ENCODE measurements at places on chromosomes 3 and 15.

DNA sequence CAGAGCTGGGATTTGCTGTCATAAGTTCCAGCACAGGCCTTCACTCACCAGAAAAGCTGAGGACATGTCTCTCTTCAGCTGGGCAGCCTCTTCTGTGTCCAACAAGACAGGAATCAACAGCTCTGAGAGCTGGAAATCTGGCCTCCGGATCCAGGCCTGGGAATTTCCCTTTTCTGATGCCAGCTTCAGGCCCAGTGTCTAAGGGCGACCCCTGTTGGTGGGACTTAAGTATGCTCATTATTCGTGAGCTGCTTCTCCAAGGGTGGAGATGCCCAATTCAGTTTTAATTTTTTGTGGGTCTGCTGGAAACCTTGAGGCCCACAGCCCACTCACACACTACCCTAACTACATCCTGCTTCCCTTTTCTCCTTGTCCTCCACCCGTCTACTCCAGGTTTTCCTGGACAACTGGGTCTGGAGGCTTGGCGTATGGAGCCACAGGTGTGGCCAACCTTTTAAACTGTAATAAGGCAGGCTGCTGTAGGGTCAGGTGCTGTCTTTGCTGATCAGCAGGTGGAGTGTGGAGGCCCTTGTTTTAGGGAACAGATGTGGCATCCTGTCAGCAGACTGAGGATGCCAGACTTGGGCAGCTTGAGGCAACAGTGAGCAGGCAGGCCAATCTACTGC lies 2.6 kb upstream of the CEMIP start:
- peak; percentile 93 for DNase-seq

- DNase-seq = peak; percentile 17
Observed at GRCh38 chr15:95693917-95694316, 636.6 kb upstream of the NR2F2 start.

DNA sequence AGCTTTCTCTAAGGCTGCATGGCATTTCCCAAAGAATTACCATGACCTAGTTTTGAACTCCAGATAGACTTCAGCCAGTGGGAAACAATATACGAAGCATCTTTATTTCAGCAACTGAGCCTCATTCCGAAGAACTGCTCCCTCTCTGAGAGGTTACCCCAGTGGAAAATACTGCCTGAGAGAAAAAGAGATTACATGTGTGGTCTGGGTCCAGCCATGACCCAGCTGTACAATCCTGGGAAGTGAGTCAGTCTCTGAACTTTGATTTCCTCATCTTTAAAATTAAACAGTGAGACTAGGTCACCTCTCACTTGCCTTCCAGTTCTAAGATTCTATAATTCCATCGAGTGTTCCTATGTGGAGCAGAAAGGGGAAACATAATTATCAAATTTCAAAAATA lies 42.4 kb downstream of the TNIK start:
- peak; percentile 80 for DNase-seq

DNA sequence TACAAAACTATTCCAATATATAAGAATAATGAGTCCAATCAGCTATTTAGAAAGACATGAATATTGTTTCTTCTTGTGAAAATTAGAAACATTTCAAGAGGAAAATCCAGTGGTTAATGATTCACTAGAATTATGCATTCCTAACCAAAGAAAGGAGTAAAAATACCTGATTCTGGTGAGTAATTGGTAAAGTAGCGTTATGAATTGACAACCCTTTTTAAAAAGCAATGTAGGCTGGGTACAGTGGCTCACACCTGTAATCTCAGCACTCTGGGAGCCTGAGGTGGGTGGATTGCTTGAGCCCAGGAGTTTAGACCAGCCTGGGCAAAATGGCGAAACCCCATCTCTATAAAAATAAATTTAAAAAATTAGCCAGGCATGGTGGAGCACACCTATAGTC lies 43.3 kb downstream of the TOPAZ1 start:
- no peak for DNase-seq

DNA sequence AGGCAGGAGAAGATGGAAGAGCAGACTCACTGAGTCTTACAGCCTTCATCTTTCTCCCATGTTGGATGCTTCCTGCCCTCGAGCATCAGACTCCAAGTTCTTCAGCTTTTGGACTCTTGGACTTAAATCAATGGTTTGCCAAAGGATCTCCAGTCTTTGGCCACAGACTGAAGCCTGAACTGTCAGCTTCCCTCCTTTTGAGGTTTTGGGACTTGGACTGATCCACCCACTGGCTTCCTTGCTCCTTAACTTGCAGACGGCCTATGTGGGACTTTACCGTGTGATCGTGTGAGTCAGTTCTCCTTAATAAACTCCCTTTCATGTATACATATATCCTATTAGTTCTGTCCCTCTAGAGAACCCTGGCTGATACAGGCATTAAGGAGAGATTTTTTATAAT lies 62.4 kb upstream of the TNIK start:
- no peak for DNase-seq

- DNase-seq = no peak
Observed at GRCh38 chr15:83118291-83118827, 10.9 kb downstream of the TM6SF1 start.

DNA sequence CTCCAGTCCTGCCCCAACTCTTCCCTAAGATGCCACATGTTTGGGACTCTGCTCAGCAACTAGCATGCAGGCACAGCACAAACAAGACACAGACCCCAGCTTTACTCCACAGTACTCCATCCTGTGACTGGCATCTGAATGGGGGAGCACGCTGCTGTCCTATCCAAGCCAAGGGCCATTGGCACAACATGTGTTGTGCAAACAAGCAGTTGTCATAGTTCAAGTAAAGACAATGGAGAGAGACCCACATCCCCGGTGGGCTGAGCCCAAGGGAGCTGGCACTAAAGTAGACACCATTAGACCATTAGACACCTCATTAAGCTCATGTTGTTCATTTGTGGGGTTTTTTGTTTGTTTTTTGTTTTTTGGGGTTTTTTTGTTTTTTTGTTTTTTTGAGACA lies 132.7 kb downstream of the CHSY1 start:
- no peak for DNase-seq

DNA sequence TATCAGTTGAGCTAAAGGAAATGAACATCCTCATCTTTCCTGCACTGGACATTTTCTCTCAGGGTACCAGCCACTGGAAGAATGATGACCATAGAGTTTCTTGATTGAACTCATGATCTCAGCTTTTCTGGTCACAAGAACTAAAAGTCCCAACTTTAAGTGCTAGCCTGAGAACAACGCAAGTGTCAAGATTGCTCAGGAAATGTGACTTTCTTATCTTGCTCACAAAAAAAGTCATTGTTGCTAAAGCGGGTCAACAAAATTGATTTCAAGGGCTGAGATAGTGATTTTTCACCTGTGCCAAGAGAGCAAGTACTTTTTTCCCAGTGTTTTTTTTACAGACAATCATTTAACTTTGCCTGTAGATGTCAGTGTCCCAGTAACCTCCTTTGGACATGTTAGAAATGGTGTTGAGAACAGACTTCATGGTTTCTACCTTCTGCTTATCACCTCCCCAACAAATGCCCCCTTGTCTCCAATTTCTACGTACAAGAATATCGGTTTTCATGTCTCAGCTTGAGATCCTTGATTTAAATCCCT lies 125.9 kb downstream of the SEMA6D start:
- no peak for DNase-seq

GRCh38 chr3:176824811-176825210 lies 372.5 kb downstream of the TBL1XR1 start:
- no peak for DNase-seq

DNA sequence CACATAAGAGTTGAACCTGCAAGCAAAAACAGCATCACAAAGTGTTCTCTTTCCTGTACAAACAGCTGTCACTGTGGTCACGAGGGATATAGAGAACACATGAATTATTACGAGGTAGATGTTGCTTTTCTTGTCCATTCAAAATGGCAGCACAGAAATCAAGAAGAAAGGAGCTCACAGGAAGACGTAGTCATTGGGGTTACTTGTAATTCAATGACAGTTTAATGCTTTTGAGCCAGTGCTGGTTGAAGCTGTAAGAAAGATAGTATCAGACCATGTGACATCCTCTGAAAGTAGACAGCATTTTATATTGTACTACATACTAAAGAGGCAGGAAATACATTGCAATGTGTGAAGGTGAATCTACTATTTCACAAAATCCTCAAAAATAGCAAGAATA lies 140.4 kb downstream of the ABI3BP start:
- no peak for DNase-seq

DNA sequence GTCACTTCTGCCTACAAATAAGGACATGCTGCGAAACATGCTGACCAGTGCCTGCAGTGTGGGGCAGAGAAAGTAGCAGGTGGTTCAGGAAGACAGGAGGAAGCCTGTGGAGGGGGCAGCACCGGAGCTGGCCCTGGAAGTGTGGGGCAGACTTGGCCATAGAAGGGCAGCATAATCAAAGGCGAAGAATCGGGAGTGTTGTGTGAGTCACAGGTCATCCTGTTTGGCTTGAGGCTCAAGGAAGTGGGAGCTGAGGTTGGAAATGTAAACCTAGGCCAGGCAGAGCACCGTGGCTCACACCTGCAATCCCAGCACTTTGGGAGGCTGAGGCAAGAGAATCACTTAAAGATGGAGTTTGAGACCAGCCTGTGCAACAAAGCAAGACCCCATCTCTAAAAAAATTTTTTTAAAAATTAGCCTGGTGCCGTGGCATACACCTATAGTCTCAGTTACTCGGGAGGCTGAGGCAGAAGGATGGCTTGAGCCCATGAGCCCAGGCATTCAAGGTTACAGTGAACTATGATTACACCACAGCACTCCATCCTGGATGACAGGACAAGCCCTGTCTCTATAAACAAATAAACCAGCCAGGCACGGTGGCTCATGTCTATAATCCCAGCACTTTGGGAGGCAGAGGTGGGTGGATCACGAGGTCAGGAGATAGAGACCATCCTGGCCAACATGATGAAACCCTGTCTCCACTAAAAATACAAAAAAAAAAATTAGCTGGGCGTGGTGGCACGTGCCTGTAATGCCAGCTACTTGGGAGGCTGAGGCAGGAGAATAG lies 54.0 kb downstream of the FAM43A start:
- no peak for DNase-seq

- no peak for DNase-seq
Observed at GRCh38 chr3:64216274-64217147, 8.8 kb downstream of the PRICKLE2 start.

- no peak for DNase-seq
Observed at GRCh38 chr3:159632128-159632527, 356.5 kb upstream of the IL12A start.

DNA sequence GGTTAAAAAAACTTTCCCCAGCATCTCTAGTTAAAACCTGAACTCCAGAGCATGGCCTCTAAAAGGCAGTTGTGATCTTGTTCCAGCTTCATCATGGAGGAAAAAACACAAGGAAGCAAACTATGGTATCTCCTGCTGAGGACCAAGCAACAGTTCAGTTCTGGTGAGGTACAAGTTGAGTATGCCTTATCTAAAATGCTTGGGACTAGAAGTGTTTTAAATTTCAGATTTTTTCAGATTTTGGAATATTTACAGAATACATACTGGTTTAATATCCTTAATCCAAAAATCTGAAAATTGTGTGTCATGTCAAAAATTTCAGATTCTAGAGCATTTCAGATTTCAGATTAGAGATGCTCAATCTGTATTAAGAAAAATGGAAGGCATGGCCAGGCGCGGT lies 9.7 kb downstream of the DBR1 start:
- no peak for DNase-seq

DNA sequence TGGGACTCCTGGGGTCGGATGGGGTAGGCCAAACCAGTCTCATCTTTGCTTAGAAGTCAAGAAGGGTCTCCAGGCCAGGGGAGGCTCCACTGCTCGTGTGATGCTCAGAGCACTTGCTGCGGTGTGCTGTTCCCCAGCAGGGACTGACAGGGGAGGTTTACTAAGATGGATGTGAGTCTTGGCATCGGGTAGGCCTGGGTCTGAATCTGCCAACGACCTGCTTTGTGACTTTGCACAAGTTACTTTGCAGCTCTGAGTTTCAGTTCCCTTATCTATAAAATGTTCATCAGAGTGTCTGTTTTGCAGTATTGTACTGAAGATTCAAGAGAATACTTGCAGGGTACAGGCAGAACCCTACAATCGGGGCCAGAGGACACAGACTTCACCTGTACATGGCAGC lies 17.3 kb upstream of the CDCP1 start:
- no peak for DNase-seq

DNA sequence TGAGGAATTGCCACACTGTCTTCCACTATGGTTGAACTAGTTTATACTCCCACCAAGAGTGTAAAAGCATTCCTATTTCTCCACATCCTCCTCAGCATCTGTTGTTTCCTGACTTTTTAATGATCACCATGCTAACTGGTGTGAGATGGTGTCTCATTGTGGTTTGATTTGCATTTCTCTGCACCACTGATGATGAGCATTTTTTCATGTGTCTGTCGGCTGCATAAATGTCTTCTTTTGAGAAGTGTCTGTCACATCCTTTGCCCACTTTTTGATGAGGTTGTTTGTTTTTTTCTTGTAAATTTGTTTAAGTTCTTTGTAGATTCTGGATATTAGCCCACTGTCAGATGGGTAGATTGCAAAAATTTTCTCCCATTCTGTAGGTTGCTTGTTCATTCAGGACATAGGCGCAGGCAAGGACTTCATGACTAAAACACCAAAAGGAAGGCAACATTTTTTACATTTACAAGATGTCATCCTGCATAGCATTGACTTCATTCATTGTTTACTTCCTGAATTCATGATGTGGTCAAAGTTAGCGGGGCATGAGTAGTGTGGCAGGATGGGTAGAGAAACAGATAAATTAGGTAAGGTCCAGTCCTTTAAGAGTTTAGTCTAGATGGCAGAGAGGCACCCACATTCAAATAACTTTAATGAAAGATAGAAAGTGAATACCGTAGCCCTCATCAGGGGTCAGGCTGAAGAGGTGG lies 45.1 kb upstream of the LPP start:
- no peak for DNase-seq

- DNase-seq = no peak
Observed at GRCh38 chr15:95869920-95870319, 460.6 kb upstream of the NR2F2 start.

DNA sequence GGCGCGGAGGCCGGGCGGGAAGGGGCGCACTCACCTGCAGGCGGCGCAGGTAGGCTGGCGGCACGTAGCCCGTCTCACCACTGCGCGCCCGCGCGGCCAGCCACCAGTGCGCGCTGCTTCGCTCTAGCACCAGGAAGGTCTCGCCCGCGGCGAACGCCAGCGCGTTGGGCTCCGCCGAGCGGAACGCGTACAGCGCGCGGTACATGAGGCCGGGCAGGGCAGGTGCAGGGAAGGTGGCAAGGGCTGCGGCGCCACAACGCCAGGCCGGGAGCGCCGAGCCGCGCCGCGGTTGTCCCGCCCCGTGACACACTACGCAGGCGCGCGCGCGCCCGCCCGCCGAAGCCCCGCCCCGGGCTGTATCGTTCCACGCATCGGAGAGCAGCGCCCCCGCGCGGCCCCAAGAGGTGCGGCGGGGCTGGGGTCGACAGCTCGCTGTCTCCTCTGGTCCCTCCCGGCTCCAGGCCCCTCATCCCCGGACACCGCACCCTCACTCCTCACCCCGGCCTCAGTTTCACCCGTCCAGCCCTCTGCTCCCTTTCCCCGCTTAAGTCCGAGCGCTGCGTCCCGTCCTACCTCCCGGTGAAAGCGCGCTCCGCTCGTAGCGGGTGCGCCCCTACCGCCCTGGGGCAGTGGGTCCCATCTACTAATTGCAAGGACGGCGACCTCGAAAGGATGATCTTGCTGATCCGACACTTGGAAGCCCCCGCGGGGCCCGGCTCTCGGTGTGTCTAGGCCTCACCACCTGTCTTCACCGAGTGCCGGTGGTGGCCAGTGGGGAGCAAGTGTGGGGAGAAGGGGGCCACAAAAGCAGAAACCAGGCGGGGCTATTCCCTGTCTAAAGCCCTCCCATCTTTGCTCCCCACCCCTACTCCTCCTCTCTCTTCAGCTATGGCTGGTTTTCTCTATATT lies at the start of gene NCKIPSD:
Gene NCKIPSD, minus strand, starts transcription at position 313 of the 909 bp plus-strand sequence. Its CDS starts 108 bp downstream, at position 205.
- peak; percentile 97 for DNase-seq

GRCh38 chr3:65439641-65440284 lies 599.0 kb downstream of the MAGI1 start:
- DNase-seq = peak; percentile 87

GRCh38 chr3:57085211-57085610 lies 24.7 kb downstream of the SPATA12 start:
- DNase-seq = no peak

Data from adipocyte (in vitro differentiated cells).